Hematopoietic multipotent progenitor cell treated with erythropoietin and hydrocortisone succinate and interleukin-3 and kit ligand, for 4 days (in vitro differentiated cells): ENCODE measurements at places on chromosomes 1 and 21.

- DNase-seq, result no peak
Measured at GRCh38 chr1:177035586-177035985, 128.9 kb downstream of the ASTN1 start.

- no peak for DNase-seq
Measured at GRCh38 chr21:31408301-31409088, 64.4 kb upstream of the TIAM1 start.

GRCh38 chr1:44775930-44776729, 790 bp downstream of the RPS8 start:
- peak; percentile 68 for DNase-seq

- peak; percentile 23 for DNase-seq
Measured at GRCh38 chr1:201807958-201808632, 20.9 kb upstream of the IPO9 start.
